ENCODE measurements at places on chromosomes 3 and 15.

DNA sequence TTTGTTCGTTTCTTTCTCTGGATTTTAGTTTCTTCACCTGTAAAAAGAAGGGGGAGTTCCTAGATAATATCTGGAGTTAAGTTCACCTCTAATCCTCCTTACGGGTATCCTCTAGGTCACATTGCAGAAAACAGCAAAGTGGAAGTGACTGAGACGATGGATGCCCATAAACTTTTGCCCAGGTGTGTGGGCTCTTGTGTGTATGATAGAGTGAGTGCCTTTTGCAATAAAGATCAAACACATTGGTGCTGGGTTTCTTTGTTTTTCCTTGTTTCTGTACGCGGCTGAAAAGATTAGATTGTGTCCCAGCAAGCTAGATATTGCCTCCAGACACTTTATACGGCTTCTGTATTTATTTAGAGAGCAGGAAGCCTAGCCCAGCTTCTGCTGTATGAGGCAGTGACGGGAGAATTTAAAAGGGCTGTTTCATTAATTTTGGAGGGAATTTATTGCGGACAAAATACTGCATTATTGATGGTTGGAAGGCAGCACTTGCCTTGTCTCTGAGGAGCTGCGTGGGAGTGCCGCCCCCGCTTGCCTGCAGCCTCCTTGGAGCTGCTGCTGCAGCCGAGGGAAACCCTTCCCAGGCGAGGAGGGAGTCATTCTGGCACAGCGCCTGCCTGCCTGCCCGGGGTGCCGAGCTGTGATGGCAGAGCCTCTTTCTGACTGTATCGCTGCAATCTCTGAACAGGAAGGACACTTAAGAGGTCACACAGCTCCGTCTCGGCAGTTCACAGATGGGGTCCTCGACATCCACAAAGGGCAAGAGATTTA lies 38.5 kb downstream of the PYDC2 start:
- DNase-seq, result peak; percentile 89

DNA sequence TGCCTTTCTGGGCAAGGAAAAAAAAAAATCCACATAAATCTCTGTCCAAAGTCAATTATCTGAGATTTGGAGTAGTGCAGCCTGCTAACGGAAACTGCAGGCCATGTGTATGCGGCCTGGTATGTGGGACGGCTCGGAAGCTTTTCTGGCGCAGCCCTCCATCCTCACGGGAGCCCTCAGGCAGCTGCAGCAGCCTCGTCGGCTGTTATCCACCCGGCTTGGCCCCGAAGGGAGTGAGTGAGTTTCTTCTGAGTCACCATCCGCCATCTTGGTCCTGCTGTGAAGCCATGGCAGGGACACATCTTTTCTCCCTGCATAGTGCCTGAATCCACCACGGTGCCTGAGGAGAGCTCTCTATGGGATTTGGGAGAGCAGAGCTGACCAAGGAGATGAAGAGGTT lies 62.8 kb downstream of the POLR2M start:
- DNase-seq, result no peak

- no peak for DNase-seq
These were observed 1061.2 kb downstream of the DIPK2A start for GRCh38 chr3:145032791-145033190.

GRCh38 chr3:140470962-140471361 lies 206.9 kb upstream of the TRIM42 start:
- DNase-seq, result no peak

GRCh38 chr3:113556946-113557335 lies 24.6 kb downstream of the SIDT1 start:
- no peak for DNase-seq

DNA sequence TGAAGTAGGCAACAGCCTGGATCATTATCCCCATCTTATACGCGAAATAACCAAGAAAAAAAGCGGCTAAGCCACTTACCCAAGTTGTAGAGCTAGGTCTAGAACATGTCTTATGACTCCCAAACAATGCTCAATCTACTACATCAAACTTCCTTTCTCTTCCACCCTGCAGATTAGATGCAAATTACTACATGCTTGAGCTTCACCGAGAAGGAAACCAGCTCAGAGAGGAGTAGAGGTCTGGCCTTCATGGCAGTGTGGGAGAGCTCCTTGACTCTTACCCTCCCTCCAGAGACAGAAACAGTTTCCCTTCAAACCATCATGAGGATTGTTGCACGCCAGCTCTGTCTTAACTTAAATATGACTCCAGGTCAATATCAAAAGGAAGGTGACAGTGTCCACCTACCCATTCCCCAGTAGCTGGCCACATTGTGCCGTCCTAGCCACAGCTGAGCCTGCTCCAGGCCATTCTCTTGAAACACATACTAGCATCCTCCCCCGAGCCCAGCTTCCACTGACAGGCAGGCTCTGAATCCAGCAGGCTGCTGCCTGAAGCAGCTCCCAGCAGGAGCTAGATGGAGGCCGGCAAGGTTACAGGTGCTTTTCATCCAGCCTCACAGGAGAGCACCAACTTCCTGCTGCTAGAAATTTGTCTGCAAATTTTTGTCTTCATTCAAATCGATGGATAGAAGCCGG lies 56.8 kb downstream of the CPN2 start:
- DNase-seq, result peak; percentile 95

DNA sequence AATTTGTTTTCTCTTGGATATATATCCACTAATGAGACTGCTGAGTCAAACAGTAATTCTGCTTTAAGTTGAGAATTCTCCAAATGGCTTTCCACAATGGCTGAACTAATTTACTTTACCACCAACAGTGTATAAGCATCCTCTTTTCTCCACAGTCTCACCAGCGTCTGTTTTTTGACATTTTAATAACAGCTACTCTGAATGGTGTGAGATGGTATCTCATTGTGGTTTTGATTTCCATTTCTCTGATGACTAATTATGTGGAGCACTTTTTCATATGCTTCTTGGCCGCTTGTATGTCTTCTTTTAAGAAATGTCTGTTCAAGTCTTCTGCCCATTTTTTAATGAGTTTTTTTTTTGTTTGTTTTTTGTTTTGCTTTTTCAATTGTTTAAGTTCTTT lies 206.2 kb downstream of the CTNNB1 start:
- DNase-seq, result no peak

DNA sequence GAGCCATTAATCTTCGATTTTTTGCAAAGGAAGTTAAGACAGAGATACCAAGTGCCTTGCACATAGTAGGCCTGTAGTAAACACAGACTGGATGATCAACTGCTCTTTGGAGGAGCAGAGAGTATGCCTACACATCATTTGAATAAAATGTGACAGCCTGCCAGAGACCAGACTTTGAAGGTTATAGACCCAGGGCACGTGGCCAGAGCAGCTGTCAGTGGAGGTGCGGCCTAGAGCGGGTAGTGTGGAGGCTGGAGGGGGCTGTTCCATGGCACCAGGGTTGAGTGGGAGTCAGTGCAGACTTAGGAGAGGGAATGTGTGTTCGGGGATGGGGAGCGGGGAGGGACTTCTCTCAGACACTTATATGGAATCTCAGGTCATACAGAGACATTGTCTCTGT lies 80.8 kb downstream of the SMAD3 start:
- no peak for DNase-seq

- DNase-seq, result no peak
These were observed 389.5 kb downstream of the LRTM1 start for GRCh38 chr3:54538346-54538745.

DNA sequence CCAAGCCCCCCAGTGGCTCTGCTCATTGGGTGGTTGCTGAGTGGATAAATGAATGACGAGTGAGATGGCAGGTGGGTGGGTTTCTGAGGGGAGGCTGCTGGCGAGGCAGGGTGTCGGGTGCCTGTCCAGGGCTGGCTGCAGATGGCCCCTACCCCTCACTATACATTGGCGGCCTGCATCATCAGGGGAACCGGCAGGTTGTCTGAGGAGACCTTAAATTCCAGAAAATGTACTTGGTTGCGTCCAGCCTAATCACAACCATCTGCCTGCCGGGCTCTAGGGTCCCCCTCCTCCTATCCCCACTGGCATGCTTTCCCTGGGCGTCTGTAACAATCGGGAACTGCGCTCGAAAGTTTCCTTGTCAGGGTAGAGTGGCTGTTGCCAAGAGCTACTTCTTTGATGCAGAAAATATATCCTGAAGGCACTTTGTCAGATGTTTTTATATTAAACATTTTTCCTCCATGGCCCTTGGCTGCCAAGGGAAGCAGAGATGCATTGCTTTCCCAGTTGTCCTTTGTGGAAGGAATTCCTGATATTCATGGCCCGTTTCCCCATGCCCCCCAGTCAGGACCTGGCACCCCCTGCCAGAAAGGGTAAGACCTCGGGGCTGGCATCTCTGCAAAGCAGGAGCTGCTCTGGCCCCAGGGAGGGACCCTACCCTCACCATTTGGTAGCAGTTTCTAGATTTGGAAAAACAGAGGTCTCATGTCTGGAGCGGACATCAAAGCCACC lies 22.9 kb downstream of the SMAD6 start:
- no peak for DNase-seq

- DNase-seq, result no peak
These were observed 18.2 kb downstream of the SSR3 start for GRCh38 chr3:156536524-156537316.

- no peak for DNase-seq
These were observed 270.6 kb upstream of the TPRG1 start for GRCh38 chr3:188901126-188901525.

DNA sequence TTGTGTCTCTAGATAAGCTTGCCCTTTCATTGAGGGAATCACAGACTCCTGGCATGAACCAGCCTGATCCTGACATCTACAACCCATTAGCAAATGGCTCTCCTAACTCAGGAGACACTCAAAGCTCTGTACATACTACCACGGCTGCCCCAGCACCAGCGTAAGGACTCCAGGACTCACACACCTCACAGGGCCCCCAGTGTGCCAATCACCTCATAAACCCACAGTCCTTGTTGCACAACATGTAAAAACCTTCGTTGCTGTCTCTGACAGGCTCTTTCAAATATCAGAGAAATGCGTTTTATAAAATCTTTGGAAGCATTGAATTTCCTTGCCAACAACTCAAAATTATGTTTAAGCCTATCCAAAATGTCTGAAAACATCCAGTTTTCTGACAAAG lies 7.3 kb downstream of the FYCO1 start:
- no peak for DNase-seq

DNA sequence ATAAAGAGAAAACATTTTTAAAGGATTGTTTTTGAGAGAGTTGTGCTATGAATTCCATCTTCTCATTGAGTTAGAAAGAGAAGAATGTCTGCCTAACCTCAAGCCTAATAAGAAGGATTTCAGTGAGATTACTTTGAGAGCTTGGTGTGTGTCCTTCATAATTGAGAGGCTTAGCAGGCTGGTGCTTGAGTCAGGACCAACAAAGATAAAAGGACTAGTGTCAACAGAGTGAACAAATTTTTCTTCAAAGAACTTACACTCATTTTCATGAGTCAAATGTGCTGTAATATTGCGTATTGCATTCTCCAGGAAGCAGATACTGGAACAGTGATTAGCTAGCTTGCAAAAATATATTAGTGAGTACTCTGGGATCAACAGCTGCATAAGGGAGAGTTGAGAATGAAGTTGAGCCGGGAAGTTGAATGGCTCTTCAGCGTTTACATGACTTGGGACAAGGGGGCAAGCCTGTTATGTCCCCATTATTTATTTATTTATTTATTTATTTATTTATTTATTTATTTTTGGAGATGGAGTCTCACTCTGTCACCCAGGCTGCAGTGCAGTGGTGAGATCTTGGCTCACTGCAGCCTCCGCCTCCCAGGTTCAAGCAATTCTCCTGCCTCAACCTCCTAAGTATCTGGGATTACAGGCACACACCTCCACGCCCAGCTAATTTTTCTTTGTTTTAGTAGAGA lies 37.5 kb upstream of the SLITRK3 start:
- DNase-seq, result no peak

DNA sequence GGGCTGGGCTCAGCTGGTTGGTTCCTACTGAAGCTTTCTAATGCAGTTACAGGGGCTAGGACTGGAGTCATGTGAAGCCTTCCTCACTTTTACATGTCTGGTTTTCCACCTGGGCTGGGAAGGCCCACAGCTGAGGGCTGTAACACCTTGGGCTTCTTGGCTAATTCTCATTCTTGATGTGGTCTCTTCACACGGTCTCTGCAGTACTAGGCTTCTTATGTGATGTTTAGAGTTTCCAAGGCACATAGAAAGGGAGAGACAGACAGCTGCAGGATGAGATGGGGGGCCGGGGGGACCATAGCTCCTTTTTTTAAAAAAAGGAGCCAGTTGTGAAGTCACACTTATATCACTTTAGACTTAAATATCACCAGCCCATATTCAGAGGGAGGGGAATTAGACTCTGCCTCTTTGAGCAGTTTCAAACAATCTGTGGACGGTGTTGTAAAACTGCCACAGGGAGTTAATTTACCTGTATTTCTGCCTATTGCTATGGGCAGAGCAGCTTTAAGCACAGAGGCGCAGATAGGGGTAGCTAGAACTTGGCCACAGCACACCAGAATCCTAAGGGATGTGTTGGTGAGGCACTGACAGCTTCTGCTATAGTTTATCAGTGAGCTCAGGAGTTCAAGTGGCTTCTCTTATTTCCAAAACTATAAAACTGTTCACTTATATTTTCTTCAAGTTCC lies 46.7 kb downstream of the NKIRAS1 start:
- no peak for DNase-seq

DNA sequence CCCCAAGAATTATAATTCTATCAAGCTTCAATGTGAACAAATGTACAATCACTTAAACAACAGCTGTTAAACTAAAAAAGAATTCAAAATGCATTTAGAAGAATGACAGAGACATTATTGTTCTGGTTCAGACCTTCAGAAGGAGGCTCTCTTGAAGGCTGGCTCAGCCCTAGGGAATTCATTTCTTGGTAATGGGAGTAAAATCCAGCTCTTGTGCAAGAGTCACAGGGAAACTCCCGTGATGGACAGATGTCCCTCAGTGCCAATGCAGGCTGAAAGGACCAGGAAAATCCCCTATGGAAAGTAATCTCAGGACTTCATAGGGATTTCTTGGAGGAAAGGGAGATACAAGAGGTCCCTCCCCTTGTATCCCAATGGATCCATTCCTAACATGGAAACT lies 149.9 kb upstream of the STT3B start:
- no peak for DNase-seq

- DNase-seq, result no peak
These were observed 122.9 kb upstream of the KCNH8 start for GRCh38 chr3:19025441-19025840.

DNA sequence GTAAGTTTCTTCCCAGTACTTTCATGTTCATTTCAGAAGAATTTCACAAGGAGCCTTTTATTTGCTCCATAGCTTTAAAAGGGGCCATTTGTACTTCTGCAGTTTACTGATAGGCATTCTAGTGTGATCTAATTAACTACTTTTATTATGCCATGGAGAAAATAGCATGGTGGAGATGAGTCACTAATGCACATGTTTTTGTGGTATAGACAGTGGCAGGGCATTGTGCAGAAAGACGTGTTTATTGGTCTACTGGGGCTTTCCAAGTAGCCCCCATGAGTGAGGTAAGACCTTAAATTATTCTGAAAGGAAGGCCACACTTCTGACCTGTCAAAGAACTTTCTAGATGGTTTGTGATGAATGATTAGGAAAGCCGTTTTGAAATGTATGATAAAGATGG lies 810.0 kb upstream of the NR2F2 start:
- DNase-seq, result no peak

DNA sequence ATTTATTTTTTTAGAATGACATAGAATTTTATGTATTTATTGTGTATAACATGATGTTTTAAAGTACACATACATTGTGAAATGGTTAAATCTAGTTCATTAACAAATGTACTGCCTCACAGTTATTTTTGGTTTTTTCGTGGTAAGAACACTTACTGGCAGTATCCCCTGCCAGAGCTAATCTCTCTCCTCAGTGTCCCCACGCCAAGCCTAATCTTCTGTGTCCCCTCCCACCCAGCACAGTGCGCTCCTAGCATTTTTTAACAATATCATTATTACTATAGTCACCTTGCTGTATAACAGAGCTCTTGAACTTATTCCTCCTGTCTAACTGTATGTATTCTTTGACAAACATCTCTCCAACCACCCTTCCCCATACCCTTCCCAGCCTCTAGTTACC lies 333.2 kb downstream of the GABRB3 start:
- no peak for DNase-seq

All from NCI-H146 (cell line).